ENCODE measurements at places on chromosomes 11 and 22.

DNA sequence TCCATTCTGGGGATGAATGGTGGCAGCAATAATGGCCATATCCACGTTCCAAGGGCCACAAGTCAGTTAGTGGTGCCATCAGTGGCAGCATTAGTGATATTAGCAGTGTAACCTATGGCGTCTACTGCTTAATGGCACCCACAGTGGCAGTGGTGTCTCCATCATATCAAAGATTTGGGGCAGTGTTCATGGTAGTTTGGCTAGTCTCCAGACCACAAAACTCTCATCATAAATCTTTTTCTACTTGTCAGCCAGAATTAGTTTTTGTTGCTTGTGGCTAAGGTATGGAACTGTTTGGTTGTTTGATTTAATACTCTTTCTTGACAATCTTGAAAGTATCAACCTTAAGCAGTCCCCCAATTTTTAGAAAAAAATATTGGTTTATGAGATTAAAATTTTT lies 45.1 kb upstream of the DEUP1 start:
- DNase-seq = no peak

- no peak for DNase-seq
Measured at GRCh38 chr22:29106839-29107238, 34.0 kb downstream of the KREMEN1 start.

GRCh38 chr11:66335531-66336233 lies 552 bp downstream of the RIN1 start:
- peak; percentile 51 for DNase-seq

DNA sequence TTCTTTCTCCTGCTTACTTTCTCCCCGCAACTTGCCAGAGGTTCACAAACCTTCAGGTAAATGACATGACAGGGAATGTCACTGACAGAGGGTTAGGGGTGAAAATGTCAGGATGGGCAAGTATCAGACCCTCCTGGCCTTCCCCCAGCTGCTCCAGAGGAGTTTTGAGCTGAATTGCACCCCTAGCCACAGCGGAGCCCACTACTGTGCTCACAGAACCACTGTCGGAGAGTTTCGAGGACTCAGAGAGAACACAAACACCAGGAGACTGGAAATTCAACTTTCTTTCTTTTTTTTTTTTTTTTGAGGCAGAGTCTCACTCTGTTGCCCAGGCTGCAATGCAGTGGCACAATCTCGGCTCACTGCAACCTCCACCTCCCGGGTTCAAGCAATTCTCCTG lies 21.5 kb upstream of the P2RY2 start:
- DNase-seq = no peak

GRCh38 chr11:84566671-84567070 lies 1060.5 kb downstream of the DLG2 start:
- DNase-seq = no peak

GRCh38 chr11:69940246-69940610 lies 121.0 kb upstream of the FGF3 start:
- no peak for DNase-seq

DNA sequence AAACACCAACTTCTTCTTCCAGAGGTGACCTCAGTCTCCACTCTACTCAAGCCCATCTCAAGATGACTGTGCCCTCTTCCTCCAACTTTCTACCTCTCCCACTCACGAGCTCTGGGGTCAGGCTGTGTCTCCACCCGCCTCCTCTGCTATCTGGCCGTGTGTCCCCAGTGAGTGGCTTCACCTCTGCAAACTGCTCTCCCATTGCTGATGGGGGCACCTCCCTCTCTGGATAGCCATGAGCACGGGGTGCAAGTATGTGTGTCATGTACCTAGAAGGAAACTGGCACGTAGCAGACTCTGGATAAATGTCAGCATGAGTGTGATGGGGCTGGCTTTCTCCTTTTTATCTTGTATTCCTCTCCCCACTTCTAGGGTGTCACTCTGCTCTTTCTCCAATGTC lies 18.3 kb upstream of the RAC2 start:
- DNase-seq = no peak

DNA sequence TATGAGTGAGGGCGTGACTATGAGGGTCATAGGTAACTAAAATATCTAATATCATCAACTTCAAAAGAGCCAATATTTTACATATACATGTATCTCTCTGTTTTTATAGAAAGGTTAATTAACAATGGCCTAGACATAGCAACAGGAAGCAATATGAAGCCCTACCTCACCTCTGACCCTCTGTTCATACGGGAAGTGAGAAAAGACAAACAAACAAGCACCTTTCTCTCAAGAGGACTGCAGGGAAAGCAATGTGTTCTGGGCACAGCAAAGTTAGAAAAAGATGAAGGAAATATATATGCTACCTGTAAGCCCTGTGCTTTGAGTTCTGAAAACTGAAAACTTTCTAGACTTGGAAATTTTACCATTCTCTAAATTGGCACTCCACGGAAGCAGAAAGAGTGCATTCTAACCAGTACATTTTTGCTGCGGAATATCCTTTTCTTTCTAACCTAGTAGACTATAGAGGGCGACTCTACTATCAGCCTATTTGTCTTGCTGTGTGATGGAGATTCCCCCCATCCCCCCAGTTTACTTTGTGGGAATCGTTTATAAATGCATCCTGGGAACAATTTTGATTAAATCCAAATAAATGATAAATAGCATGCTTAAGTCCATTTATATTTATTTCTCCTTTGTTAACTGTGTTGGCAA lies 830.4 kb upstream of the FAT3 start:
- no peak for DNase-seq

DNA sequence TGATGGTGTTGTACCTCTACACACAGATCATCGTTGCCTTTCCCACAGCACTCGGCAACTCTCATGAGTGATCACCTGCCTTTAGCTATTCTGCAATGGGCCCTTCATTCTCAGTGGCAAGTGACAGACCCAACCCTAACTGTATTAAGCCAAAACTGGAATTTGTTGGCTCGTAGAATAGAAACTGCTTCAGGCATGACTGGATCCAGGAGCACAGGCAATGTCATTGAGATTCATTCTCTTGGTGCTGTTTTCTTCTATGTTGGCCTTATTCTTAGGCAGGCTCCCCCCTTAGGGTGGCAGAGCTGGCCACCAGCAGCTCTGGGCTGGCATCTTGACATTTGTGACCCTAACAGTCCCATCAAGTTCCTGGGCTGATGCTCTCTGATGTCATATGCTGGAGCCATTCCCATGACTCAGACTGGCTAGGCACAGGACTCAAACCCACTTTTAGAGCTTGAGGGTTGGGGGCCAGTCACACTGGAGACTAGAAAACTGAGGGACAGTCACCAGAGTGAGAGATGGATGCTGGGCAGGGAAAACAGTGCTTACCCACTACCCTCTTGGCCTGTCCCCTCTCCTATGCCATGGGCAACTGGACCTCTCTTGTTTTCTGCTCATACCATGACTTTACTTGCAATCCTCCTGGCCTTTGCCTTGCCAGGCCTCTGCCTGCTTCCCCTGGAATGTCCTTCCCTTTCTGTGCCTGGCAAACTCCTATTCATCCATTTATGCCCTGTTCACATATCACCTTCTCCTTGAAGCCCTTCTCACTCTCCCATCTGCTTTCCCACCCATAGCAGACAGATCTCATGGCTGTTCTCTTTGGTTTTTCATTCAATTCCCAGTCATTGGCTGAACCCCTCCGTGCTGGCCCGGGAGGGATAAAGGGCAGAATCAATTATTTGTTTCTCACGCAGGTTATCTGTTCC lies 7.1 kb upstream of the CDC42EP2 start:
- DNase-seq = no peak

GRCh38 chr22:25419247-25420113 lies 145.0 kb upstream of the GRK3 start:
- no peak for DNase-seq

DNA sequence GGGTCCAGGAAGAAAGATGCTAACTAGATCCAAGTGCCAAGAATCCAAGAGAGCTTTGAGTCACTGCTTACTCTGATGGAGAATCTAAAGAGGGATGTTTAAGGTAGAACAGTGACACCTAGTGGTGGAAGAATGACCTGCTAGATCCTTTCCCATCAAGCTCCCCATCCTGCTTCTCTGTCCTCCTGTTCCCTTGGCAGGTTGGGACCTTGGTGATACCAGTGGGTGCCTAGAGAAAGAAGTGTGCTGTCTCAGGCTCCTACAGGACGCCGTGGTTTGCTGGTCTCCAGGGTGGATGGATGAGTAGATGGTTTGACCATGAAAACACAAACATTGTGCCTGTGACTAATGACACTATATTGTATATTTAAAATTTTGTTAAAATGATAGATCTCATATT lies 383.7 kb downstream of the TMEM135 start:
- no peak for DNase-seq

All from H54 (cell line).